Aorta (tissue), 5 donors: ENCODE measurements at places on chromosomes 2 and 18. TPM values are rescaled to one million over a fixed set of nuclear protein-coding genes. Genes with fewer than 3 reads are reported as not detected.

The SPEG gene
- total RNA-seq: 261 TPM

The CERKL gene
- not detected for total RNA-seq

The LIPG gene
- 23.7 TPM for total RNA-seq

- no peak for DNase-seq
- H3K27ac ChIP-seq: no peak overlapping the region
- no peaks in the 10 kb centered on the region for H3K27me3 ChIP-seq
- no peak overlapping the region for H3K4me3 ChIP-seq
- no peaks in the 10 kb centered on the region for H3K36me3 ChIP-seq
- H3K4me1 ChIP-seq: no peaks in the 10 kb centered on the region
Observed at GRCh38 chr2:234158812-234159211, 108.3 kb downstream of the SPP2 start.

GRCh38 chr2:62074233-62074632 is 121.7 kb upstream of the B3GNT2 start:
- peaks cover 4% of the 10 kb centered on the region for H3K4me1 ChIP-seq
- no peaks in the 10 kb centered on the region for H3K36me3 ChIP-seq

DNA sequence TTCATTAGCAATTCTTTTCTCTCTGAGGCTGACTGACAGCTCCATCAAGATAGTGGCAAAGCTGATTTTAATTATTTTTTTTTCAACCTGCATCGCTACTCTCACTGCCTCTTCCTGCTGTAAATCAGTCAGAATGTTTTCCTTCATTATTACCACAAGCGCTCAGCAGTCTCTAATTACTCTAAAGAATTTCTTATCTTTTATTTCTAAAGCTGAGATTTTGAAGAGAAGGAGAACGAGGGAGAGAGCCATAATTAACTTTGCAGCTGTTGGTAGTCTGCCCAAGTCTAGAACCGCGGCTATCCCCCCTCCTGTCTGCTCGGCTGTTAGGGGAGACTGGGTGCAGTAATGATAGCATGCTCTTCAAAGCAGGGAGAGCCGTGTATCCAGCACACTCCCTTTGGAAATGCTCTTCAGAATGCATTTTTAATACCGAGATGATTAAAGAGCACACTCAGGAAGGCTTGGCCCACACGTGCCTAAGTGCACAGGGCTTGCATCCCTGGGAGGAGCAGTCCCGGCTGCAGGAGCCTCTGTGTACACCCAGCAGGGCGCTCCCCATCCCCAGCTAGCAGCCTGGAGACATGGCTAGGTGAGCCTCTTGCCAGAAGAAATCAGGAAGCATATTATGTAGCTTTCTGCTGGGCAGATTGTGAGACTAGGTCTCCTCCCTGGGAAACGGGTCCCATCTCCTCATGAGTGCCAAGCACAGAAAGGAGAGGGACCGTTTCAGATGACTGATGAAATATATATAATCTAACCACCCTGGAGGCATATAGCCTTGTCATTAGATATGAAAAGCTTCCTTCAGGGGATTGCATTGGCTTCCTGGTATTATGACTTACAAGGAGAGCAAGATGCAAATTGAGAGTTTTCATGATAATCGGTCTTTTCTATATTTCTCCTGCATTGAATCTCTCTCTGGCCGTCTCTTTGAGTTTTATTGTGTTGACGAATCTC is 555.2 kb downstream of the CMPK2 start:
- no peak for DNase-seq
- H3K4me3 ChIP-seq: no peak overlapping the region
- H3K4me1 ChIP-seq: no peaks in the 10 kb centered on the region
- no peak overlapping the region for H3K27ac ChIP-seq
- no peaks in the 10 kb centered on the region for H3K36me3 ChIP-seq
- peaks cover 3% of the 10 kb centered on the region for H3K27me3 ChIP-seq

- H3K4me1 ChIP-seq: peaks cover 4% of the 10 kb centered on the region
- DNase-seq: no peak
- H3K27ac ChIP-seq: no peak overlapping the region
- no peaks in the 10 kb centered on the region for H3K27me3 ChIP-seq
- no peak overlapping the region for H3K4me3 ChIP-seq
- no peaks in the 10 kb centered on the region for H3K36me3 ChIP-seq
Observed at GRCh38 chr2:197822333-197822732, 17.9 kb downstream of the PLCL1 start.

- no peaks in the 10 kb centered on the region for H3K36me3 ChIP-seq
- H3K4me3 ChIP-seq: no peak overlapping the region
- no peaks in the 10 kb centered on the region for H3K27me3 ChIP-seq
- DNase-seq: no peak
- H3K27ac ChIP-seq: no peak overlapping the region
- H3K4me1 ChIP-seq: no peaks in the 10 kb centered on the region
Observed at GRCh38 chr2:158079672-158080071, 22.0 kb upstream of the UPP2 start.
